NCI-H2171 treated with DMSO at 0.1 percent for 48 hours (cell line): ENCODE measurements at places on chromosomes 2 and 18.
A peak's percentile ranks its signal among the peaks of the same experiment; 100 is the strongest.

GRCh38 chr2:236156095-236156859 is 11.9 kb downstream of the GBX2 start:
- DNase-seq = no peak

GRCh38 chr2:222706616-222707015 is 35.2 kb downstream of the MOGAT1 start:
- DNase-seq = no peak

DNA sequence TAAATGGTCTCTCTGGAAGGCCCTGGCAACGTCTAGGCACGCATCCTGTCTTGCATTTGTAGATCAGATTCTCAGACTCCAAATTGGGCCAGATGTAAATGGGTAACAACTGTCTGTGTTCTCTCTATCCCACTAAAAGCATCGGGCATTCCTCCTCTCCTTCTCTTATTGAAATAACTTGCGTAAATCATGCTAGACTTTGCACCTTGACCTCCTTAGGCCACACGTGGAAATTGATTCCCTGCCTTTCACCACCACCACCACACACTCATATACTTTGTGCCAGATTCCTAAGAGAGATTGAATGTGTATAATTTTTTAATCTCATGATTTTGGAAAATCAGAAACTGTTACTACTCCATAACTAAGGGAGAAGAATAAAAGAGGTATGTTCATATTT is 21.3 kb downstream of the MAPRE3 start:
- DNase-seq = no peak

- no peak for DNase-seq
Observed at GRCh38 chr2:37300578-37300977, 24.1 kb downstream of the PRKD3 start.

DNA sequence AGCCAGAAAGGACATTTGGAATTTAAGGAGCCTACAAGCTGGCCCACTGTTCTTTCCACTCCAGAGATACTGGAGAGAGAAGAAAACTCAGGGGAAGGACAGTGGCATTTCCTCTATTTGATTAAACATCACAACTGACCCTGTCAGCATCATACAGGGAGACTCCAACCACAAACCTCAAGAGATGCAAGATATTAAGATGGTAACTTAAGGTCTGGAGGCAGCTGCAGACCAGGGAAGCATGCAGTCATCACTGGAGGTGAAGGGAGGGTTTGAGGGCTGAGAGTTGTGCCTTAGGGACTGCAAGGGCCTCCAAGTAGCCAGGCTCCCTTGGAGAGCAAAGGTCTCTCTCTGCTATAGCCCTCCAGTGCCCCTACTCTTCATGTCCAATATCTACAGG is 67.4 kb downstream of the RNF152 start:
- DNase-seq = no peak

DNA sequence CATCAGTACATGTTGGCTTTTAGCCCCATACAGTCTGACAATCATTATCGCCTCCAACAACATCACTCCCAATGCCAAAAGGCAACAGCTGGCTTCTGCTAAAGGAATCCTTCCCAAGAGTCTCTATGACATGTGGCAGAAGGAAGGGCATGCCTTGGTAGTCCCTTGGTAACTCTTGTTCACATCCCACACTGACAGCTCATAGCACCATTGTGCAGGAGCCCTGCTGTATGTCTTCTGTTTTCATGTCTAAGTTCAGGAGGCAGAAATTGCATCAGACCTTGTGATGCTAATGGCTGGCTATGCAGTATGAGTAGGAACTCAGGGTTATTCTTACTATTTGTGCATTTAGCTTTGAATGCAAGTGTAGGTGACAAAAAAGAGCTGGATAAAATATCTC is 392.1 kb downstream of the PTH2R start:
- DNase-seq = peak; percentile 83

DNA sequence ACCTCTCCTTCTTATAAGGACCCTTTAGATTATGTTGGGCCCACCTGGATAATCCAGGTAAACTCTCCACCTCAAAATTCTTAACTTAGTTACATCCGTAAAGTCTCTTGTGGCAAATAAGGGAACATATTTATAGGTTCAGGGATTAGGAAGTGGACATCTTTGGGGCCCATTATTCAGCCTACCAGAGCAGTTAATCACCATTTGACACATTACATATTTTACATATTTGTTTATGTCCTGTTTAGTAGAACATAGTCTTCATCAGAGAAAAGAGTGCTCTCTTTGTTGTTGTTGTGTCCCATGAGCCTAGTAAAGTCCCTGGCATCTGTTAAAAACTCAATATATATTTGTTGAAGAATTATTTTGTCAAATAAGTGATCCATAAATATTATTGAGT is 134.0 kb upstream of the SPATS2L start:
- no peak for DNase-seq

DNA sequence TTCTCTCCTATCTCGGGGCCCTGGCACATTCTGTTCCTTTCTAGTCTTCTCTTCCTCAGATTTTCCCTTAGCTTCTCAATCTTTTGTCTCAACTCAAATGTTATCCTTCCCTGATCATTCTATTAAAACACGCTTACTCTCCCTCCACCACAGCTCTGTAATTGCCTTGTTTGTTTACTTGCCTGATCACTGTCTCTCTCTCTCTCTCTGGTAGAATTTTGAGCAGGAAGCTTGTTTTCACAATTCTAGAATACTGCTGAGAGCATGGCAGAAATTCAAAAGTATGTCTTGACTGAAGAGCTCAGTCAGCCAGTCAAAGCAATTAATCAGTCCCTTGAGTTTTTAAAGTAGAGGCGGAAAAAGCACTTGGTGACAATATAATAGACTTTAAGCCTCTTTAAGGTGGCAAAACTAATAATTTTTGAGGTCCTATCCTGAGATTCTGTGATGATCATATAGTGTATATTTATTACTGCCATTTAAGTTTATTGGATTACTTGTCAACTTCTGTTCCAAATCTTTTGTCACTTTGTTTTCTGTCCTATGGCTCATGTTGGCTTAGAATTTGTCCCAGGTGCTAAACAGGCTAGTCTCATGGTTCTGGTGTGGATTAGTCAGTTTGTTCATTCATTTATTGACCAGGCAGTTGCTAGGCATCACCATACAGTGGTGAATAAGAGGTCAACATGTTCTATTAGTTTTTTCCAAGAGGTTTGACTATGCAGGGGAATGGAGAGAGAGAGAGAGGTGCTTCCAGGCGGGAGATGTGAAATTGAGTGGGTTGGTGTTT is 2.3 kb downstream of the PSMD1 start:
- DNase-seq = no peak

DNA sequence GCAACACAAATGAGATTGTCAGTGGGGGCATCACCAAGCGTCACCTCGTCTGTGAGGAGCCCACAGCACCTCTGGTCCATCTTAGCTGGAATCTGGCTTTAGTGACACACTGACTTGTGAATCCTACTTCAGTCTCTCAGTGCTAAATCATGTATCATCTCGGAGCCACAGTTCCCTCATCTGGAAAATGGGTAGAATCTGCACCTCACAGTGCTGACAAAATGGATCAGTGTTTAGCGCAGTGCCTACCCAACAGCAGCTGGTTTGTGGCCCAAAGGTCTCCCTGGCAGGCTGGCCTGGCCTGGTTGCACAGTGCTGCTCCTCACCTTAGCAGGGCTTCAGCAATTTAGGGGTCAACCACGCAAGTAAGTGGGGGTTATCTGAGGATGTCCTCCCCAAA is 10.0 kb downstream of the DBI start:
- DNase-seq = no peak

GRCh38 chr2:102975996-102976975 is 214.5 kb downstream of the TMEM182 start:
- peak; percentile 93 for DNase-seq

DNA sequence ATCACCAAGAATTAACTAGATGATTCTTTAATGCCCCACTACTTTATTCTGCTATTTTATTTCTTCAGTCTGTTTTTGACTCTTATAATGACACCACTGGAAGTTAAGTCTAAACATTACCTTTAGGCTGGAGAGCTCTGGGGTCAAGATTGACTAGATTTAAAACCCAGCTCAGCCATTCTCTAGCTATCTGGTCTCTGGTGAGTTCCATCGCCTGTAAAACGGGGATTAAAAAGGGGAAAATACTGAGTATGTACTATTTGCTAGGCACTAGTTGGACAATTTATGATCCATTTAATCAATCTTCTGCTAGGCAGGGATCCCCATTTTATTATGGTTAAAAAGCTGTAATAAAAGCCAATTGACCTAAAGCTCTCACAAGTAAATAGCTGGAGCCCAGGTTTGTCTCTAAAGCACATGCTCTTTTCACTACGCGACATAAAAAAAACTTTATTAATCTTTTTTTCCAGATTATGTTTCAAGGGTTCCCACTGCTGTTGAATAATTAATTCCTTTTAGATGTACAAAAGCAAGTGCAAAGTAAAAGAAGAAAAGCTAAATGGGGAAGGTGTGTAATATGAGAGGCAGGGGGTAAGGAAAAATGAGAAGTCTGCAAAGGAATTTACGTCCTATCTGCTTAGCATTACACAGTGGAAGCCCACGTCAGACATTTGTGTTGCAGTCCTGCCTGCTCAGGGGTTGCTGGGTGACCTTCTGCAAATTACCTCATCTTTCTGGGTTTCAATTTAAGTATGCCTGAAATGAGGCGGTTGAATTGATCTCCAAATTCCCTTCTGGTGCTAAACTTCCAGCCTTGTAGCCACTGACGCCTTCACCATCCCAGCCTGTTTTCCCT is 918 bp upstream of the NABP1 start:
- peak; percentile 39 for DNase-seq

- DNase-seq = no peak
Observed at GRCh38 chr2:11122380-11122779, 32.9 kb upstream of the SLC66A3 start.

DNA sequence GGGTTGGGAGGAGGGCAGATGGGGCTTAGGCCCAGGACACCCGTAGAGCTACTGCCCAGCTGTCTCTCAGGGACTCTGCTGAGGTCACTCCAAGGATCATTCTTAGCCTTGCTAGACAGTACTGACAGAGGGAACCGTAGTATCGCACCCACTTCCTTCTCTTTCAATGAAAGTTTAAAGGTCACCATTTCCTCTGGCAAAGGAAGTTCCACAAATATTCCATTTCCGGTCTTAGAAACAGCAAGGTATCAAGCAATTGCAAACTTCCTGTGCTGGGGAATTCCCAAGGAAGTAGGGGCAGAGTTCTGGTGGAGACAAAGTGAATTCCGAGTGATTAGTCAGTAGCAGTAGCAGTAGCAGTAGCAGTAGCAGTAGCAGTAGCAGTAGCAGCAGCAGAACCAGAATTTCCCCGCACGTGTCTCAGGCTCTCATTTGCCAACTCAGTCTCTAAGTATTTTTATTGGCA is 24.7 kb downstream of the IL1B start:
- DNase-seq = no peak

GRCh38 chr2:19359456-19359855 is 1.0 kb upstream of the OSR1 start:
- no peak for DNase-seq

GRCh38 chr2:232269867-232270266 is 108.7 kb upstream of the ALPP start:
- DNase-seq = no peak

GRCh38 chr2:66521291-66521922 is 86.5 kb downstream of the MEIS1 start:
- no peak for DNase-seq

DNA sequence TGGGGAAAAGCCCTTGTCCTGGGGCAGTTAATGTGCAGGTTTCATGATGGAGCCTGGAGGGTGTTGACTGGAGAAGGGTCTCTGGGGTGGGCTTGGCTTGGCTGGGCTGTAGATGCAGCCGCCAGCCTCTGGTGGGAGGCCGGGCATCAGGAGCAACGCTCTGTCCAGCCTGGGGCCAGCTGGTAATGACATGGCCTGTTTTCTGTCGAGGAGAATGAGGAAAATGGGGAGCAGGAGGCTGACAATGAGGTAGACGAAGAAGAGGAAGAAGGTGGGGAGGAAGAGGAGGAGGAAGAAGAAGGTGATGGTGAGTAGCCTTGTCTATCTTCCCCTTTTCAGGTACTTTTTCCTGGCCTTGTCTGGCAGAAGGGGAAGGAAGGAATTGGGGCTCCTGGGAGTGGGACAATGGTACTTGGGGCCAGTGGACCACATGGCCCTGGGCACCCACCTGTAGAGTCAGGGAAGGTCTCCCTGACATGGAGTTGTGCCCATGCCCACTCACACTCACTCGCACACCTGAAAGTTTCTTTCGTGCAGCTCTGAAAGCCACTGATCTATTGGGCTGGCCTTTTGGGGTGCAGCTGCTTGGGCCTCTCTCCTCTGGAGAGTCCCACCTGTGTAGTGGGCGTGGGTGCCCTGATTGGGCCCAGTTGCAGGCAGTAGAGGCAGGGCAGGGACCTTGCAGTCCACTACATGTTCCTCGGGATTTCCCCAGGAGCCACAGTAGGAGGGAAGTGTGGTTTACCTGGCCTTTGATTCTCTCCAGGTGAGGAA is 3.5 kb downstream of the PTMA start:
- DNase-seq = no peak

- DNase-seq = peak; percentile 29
Observed at GRCh38 chr2:111659361-111660333, 224.3 kb downstream of the ANAPC1 start.

- DNase-seq = no peak
Observed at GRCh38 chr2:3097804-3098203, 279.8 kb downstream of the EIPR1 start.

- no peak for DNase-seq
Observed at GRCh38 chr2:239603411-239604356, 202.9 kb upstream of the HDAC4 start.

- peak; percentile 36 for DNase-seq
Observed at GRCh38 chr2:223041527-223042109, 10.4 kb upstream of the KCNE4 start.

DNA sequence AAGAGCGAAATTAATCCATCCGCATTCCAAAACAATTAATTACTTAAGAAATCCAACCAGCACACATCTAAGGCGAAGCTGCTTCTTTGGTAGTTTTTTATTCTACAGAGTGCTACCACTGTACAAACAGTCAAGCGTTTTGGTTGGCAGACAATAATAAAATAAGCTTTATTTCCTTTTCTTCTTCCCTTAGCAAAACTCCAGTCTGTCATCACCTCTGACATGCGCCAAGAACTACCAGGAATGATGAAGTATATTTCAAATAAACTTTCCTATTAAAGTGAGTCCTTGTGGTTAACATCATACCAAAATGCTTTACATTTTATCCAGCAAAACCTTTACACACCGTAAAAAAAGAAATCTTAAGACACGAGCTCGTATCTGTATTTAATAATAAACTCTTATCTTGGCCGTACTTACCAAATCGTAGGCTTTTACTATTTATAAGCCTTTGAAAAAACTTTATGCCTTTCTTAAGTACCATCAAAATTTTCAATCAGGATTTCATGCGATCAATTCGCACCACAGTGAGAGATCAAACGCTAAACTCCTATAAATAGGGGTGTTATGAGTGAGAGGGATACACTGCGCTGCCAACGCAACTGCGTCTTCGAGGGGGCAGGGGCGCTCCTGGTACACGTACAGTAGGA is 1.3 kb downstream of the ATL2 start:
- DNase-seq = no peak
